ENCODE measurements at places on chromosomes 11 and 22.

DNA sequence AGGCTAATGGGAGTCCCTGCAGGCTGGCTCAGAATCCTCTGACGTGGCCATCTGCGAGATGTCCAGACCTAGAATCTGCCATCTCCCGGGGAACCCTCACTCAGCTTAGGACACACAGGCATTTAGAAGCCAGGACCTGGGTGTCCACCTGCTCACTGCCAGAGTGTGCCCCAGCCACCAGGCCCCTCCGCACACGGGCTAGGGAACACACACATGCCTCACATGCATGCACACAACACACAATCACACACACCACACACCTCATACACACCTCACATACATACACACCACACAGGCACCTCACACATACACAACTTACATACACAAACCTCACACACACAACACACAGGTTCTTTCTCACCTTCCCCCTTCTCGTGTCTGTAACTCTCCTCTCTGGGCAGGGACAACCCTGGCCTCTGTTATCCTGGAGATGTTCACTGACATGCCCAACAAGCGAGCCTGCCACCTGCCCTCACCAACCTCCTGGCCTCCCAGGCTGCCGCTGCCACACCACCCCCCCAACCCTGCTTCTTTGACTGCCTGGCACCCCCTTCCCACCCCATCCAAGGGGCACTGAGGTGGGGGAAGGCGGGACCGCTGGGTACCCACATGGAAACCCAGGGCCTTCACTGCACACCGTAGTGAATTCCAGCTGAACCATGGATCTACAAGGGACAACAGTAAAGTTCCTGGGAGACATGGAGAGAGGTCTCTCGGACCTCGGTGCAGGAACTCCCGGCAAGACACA, 38.1 kb downstream of the GNB1L start:
- DNase-seq, result no peak

DNA sequence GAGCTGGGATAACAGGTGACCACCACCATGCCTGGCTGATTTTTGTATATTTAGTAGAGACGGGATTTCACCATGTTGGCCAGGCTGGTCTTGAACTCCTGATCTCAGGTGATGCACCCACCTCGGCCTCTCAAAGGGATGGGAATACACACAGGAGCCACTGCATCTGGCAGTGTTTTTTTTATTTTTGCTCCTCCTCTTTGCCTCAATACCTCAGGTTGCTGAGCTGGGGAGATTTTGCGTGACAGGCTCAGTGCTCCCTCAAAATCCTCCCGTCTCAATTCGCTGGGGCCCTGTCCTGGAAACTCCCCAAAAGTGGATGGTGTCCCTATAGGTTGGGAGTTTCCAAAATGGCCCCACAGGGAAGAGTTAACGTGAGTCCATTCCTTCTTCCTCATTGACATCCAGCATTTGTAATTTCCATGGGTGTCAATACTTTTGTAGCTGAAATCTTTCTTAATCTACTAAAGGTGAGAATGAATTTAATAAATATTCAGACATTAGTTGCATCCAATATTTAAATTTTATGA, 71.8 kb downstream of the GGTLC2 start:
- DNase-seq, result no peak

- DNase-seq, result no peak
These were observed 79.7 kb downstream of the SHANK2 start for GRCh38 chr11:71172680-71173079.

- DNase-seq, result no peak
These were observed 18.3 kb downstream of the ATG13 start for GRCh38 chr11:46635557-46636139.

GRCh38 chr11:79417069-79417920, 23.5 kb downstream of the TENM4 start:
- peak; percentile 68 for DNase-seq

DNA sequence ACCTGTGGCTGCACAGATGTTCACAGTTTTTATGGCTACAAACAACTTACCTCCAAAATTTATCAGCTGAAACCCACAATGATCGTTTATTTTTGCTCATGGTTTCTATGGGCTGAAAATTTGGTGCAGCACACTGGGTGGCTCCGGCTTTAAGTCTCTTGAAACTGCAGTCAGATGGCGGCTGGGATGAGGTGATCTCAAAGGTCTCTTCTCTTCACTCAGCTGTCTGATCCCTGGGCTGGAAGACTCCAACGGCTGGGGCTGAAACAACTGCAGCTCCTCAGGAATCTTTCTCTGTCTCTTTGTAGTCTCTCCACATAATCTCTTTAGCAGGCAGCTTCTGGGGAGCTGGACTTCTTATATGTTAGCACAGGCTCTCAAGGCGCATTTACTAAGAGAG, 117.3 kb upstream of the FAT3 start:
- DNase-seq, result no peak

DNA sequence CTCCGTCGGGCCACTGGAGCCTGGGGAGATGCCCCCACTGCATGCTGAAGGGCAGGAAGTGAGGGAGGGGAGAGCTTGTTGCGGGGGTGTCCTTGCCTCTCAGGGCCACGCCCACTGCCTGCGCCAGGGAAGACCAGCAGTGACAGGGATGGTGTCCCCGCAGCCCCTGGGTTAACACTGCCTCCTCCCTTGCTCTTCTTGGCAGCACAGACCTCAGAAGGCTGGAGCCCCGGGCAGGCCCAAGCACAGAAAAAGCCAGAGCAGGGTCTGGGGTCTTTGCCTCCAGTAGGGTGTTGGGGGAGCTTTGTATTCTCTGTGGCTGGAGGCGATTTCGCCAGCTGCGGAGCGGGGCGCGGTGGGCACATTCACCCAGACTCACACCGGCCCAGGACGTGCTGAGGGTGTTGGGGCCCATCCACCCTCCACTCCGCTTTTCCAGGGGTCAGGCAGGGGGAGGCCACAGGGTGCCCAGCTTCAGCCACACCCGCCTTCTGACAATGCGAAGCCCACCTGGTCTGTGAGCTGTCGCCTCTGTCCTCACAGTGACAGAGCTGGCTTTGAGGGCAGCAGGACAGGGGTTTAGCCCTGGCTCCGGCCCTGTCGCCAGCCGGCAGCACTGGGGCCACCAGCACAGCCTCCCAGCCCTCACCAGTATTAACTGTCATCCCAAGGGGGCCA, 83.7 kb downstream of the CDKN1C start:
- no peak for DNase-seq

GRCh38 chr11:117986981-117987574, 884 bp downstream of the IL10RA start:
- DNase-seq, result peak; percentile 25

DNA sequence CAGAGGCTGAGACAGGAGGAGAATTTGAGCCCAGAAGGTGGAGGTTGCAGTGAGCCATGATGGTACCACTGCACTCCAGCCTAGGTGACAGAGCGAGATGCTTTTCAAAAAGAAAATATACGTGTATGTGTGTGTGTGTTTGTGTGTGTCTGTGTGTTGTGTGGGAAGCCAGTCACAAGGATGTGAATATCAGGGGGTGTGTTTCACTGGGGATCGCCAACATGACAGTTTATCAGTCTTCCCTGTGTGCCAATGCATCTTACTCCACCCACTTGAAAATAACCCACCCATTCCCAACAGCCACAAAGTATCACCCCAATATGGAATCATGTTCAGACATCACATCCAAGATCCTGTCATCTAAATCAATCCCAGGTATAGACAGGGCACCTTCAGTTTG, 10.4 kb upstream of the APOBEC3B start:
- no peak for DNase-seq

GRCh38 chr11:132346558-132347148, 976.2 kb downstream of the NTM start:
- DNase-seq, result no peak

GRCh38 chr11:74860743-74861142, 88.1 kb downstream of the XRRA1 start:
- DNase-seq, result peak; percentile 43

DNA sequence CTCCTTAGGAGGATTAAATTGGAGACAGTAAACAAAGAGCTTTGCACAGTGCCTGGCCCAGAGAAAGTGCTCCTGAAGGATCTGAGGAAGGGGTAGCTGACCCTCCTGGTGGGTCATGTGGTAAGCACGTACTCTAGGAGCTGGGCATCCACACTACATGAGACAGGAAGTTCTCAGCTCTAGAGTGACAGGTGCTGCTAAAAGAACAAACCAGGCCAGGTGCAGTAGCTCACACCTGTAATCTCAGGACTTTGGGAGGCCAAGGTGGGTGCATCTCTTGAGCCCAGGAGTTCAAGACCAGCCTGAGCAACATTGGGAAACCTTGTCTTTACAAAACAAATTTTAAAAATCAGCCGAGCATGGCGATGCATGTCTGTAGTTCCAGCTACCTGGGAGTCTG, 13.1 kb downstream of the SLC43A1 start:
- DNase-seq, result no peak

GRCh38 chr11:18752502-18752901, 26.5 kb upstream of the IGSF22 start:
- DNase-seq, result no peak

DNA sequence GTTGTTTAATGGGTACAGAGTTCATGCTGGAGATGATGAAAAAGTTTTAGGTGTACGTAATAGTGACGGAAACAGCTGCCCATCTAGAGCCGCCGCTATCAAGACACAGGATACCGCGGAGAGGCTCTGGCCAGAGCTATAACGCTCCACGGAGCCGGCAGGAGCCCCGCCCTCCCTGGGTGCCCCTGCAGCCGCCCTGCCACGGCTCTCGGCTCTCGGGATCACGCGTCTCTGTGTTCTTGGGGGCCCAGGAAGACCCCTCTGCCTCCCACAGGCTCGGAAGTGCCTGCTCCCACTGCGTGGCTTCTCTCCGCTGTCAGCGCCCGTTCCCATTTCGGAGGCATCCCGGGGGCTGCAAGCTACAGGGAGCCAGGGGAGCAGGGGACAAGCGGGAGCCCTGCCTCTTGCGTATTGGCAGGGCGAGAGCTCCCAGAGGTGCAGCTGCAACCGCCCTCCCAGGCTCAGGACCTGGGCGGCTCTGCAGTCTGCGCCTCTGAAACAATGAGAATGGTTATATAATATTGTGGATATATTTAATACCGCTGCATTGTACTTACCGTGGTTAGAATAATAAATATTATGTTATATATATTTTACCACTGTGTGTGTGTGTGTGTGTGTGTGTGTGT, 13.7 kb downstream of the GLYATL2 start:
- peak; percentile 9 for DNase-seq

GRCh38 chr11:6397636-6398035, 7.4 kb downstream of the SMPD1 start:
- DNase-seq, result no peak

- peak; percentile 96 for DNase-seq
These were observed 725.5 kb downstream of the METTL15 start for GRCh38 chr11:28833670-28834069.

- no peak for DNase-seq
These were observed 197.1 kb downstream of the GRIK4 start for GRCh38 chr11:120708511-120709183.

DNA sequence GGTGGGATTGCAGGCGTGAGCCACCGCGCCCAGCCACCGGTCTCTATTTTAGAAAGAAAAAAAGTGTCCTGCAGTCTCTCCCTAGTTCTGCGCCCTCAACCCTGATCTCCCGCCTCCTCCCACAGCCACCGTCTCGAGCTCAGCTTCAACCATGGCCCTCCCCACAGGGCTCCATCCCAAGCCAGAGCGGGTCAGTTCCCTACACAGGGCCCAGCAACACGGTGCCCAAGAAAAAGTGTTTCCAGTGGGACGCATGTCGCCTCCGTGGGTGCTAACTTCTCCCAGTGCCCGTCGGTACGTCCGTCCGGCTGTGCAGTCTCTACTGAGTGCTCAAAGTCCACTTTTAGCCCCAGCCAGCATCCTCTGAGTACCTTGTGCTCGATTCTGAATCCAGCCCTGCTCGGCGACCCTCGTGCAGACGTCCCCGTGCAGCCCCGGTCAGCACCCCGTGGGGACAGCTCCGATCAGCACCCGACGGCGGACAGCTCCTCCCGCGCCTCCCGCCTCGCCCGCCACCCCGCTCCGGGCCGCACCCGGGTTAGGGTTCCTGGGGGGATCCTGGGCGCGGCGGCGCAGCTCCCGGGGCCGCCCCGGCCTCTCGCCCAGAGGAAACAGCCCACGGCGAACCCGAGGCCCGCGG, 657 bp upstream of the MAPK8IP2 start:
- no peak for DNase-seq

- no peak for DNase-seq
These were observed 40.0 kb downstream of the DUSP8 start for GRCh38 chr11:1532014-1532586.

GRCh38 chr11:120807414-120808150, 216.3 kb upstream of the TBCEL start:
- DNase-seq, result peak; percentile 99

GRCh38 chr11:24043842-24044241, 453.0 kb upstream of the LUZP2 start:
- DNase-seq, result no peak

- DNase-seq, result no peak
These were observed 288.1 kb downstream of the ETS1 start for GRCh38 chr11:128299132-128299726.

- DNase-seq, result no peak
These were observed 69.5 kb downstream of the DBX1 start for GRCh38 chr11:20090654-20091374.

DNA sequence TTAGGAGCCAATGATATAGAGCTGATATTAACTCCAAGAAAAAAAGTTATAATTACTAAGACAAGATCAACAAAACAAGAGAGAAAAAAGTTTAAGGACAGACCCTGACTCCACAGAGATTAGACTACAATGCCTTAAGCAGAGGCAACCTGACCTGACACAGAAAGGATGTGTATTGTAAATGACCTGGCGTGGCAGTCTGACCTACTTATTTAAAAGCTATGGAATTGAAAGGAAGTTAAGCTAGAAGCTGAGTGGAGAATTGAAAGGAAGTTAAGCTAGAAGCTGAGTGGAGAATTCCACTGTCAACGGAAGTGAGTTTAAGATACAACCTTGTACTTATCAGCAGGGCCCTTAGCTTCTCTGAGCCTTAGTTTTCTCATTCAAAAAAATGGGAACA, 885.4 kb downstream of the OPCML start:
- no peak for DNase-seq

DNA sequence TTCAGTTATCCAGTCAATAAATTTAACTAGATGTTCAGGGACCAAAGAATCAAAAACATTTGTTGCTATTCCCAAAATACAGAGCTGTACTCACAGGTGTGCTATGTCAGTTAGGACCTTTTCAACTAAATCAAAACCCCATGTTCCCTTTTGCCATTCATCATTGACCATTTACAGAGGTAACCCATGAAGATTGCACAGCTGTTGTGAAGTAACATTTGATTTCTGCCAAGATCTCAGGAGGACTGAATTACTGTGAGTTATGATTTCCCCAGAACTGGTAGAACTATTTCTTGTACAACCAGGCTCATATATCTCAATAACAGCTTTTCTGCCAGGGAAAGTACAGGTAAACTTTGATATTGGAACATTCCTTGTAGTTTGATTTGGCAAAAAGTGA, 131.1 kb upstream of the FIBIN start:
- DNase-seq, result no peak

- DNase-seq, result peak; percentile 42
These were observed 61.7 kb downstream of the ETS1 start for GRCh38 chr11:128525411-128526243.

DNA sequence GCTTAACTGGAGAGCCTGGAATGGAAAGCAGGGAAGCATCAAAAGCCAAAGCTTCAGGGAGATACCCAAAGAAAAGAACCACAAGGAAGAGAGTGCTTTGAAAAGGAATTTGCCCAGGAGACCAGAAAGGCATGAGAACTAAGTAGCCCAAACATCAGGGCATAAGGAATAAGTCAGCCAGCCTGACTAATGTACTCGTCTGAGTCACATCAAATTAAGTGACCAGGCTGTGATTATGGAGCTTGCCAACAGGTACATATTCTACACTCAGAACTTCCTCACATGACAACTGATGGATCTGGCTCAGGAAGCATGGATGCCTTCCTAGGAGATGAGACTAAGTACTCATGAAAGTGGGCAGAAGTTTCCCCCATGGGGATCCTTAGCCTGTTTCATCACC, 366.7 kb downstream of the BUD13 start:
- peak; percentile 36 for DNase-seq

- DNase-seq, result peak; percentile 99
These were observed 22.1 kb upstream of the MMP7 start for GRCh38 chr11:102552447-102553194.
